ENCODE measurements at places on chromosomes 4 and X.

DNA sequence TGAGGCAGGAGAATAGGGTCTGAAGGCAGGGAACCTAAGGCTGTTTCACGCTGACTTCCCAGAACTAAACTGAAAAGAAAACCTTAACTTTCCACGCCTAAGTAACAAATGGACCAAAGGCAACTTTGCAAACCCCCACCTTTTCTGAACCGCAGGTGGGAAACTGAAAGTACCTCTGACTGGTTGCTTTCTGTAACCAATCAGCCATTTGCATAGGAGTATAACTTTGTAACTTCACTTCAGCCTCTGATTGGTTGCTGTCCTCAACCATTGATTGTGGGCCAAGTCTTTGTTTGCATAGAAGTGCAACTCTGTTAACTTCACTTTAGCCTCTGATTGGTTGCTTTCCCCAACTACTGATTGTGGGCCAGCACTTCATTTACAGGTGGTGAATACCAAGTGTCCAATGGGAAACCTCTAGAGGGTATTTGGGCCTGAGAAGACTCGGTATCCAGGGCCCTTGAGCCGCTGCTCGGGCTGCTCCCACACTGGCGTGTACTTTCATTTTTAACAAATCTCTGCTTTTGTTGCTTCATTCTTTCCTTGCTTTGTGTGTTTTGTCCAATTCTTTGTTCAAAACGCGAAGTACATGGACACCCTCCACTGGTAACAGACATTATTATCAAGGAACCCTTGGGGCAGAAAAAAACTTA lies 121.6 kb upstream of the CBR4 start:
- DNase-seq: no peak

- DNase-seq: peak; percentile 80
Observed at GRCh38 chr4:71441186-71442169, 102.7 kb downstream of the SLC4A4 start.

- no peak for DNase-seq
Observed at GRCh38 chr4:8280158-8280875, 10.8 kb downstream of the HTRA3 start.

GRCh38 chr4:184322328-184323025 lies 104.8 kb upstream of the ENPP6 start:
- peak; percentile 73 for DNase-seq

DNA sequence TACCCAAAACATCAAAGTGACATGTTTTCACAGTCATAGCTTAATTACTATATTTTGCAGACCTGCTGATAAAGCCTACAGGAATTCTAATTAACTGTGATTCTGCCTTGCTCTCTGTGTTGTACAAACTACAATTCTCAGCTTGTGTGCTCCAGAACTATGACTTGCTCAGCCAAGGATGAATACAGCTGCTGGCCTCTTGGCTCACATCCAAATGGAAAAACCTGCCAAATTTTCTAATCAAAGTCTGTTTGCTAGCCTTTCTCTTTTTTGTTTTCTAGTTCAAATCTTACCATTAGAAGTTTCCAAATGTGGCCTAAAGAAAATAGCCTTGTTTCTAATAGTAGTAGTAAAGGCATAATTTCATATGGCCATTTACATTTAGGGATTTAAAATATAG lies 1176.8 kb downstream of the FAM133A start:
- DNase-seq: no peak

DNA sequence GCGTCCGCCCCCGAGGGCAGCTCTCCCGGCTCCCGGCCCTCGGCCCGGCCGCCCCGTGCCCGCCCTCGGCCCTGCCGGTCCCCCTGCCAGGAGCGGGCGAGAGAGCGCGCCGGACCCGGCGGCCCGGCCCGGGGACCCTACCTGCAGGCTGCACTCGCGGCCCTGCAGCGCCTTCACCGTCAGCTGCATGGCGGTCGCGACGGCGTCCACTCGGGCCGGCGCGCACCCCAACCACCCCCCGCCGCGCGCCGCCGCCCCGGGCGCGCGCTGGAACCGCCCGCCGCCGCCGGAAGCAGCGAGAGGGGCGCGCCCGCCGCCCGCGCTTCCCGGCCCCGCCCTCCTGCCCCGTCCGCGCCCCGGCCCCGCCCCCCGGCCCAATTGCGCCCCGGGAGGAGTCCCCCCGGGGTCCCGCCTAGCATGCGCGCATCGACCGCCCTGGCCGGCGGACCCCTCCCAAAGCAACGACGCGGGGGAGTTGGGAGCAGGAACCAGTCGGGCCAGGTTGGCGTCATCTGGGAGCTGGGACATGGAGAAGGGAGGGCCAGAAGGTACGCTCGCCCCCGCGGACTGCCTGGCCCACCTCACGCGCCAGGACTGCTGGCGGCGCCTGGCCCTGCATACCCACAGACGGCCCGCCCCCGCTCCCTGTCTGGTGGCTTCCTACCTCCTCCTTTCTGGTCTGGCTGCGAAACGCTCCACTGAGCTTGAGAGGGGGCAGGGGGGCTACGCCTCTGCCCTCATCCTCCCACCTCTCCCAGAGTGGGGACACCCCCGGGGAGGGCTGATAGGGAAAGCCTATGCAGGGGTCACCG lies at the start of gene UBL4A:
UBL4A (minus strand) TSS at position 220 of the 812 bp plus-strand sequence; CDS start at position 189, 31 bp downstream.
- peak; percentile 51 for DNase-seq

DNA sequence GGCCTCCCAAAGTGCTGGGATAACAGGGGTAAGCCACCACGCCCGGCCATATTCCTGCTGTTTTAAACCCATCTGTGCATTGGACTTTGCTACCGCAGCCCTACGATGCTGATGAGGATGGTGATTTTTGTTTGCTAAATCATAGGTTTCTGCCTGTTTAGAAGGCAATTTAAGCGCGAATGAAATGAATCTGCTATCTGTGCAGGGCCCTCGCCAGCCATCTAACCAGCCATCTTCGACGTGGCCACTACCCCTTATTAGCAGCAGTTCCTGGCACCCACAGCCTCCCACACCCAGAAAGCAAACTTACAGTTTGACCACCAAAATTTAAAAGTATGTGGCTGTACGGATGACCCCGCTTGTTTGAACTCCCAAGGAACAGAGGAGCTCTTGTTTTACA lies 178.5 kb downstream of the SHOX start:
- no peak for DNase-seq

DNA sequence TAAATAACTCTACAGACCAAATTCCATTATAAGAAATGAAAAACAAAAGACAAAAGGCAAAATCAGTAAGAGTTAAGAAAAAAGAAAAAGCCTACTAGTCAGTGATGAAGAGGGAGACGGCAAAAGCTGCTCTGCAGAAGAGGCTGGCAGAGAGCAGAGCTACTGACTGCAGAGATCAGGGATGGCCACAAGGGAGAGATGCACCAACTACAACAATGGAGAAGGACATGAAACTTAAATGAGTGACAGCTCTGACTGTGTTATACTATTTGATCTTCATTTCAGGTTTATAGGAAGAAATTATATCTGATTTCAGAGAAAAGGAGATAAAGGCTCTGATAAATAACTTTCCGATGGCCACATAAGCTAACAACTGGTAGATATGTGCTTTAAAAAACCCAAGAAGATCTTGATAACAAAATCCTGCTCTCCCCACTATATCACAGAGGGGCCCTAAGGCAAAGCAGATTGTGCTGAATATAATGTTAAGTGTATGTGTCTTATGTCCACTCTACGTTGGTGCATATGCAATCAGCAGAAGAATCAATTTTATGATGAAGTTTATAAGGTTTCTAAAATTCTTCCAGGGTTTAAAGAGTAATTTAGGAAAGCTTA lies 58.4 kb upstream of the COX18 start:
- peak; percentile 12 for DNase-seq

DNA sequence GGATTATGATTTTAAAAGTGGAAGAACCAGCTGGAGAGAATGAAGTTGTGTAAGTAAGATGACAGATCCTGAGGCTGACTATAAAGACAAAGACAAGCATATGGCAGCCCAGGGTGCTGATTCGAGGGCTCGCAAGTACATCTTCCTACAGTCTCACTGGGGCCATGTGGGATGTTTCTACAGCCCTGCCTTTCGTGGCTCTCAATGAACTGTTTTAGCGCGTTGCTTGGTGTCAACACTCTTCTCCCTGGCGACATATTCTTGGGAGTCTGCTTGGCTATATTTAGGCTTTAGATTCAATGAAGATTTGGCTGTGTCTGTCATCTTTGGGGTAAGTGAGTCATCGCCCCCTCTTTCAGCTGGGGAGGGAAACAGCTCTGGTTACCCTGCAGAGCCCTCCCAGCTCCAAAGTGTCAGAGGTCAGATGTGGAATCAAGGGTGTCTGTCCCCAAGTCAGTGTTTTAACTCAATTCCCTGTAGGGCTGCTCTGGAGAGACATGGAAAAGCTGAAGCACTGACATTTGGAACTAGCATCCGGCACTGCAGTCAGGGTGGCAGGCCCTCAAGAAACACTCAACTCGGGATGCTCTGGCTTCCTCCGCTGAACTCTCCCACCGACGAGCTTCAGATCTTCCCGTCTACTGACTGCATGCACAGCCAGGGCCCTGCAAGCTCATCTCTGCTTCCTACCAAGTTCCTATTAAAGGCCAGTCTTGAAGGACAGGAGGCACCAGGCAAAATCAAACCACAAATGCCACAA lies 65.7 kb downstream of the GATB start:
- peak; percentile 12 for DNase-seq

DNA sequence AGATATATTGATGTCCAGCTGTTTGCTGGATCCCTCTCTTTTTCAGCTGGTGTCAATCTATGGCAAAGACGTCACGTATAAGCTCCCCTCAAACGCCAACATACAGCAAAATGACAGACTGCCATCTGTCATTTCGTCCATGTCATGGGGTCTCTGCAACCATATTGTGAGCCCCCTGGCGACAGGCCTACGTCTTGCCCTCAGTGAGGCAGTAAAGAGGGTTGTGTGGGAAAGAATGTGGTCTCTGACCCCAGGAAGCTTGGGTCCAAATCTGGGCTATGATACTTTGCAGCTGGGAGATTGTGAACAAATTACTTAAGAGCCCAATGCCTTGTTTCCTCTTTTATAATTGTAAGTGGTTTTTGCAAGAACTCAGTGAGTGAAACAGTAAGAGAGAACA lies 7.4 kb downstream of the SUPT20HL2 start:
- DNase-seq: no peak

DNA sequence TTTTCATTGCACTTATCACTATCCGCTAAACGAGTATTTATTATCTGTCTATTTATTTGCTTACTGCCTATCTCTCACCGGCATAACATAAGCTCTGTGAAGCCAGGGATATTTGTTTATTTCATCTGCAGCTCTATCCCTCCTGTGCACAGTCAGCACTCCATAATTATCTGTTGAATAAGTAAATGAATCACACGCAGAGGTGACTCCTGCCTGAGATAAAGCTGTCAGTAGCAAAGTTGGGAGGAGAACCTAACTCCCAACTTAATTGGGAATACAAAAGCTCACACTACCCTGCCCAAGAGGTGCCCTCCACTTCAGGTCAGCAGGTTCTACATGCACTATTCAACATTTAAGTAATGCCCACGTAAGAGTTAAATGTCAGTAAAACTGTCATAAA lies 85.7 kb downstream of the CORIN start:
- peak; percentile 20 for DNase-seq

GRCh38 chr4:105277702-105278101 lies 131.0 kb downstream of the TET2 start:
- DNase-seq: no peak

GRCh38 chr4:95637043-95637600 lies 88.3 kb upstream of the UNC5C start:
- peak; percentile 31 for DNase-seq

DNA sequence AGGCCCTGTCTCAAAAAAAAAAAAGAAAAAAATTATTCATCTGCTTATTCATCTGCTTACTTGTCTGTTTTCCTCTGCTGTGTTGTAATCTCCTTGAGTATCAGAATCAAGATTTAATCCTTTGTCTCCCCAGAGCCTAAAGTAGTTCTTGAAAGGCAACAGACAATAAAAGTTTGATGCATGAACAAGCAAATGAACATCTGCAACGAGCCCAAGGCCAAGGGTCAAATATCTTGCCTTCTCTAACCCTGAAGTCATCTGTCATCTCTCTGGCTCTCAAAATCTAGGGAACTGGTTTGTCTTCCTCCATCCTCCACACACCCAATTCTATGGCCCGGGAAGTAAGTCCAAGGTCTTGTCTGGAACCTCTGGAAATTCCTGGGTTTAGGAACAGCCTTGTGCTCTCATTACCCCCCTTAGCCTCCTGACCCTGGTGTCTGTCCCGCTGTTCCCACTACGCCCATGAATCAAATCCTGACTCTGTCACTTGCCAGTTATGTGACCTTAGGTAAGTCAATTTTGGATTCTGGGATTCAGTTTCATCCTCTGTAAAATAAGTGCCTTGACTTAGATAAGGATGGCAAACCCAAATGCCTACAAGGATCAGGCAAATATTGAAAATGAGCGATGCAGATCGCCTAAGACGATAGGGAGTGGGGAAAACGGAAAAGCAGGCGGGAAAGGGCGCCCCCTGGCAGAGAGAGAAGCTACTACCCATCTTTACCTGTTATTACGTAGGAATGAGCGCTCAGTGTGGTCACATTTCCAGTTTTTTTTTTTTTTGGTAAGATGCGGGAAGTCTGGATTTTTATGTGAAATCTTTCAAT lies 102.7 kb upstream of the DHX15 start:
- DNase-seq: peak; percentile 35

- DNase-seq: no peak
Observed at GRCh38 chrX:37776987-37777325, 2.9 kb upstream of the CYBB start.

DNA sequence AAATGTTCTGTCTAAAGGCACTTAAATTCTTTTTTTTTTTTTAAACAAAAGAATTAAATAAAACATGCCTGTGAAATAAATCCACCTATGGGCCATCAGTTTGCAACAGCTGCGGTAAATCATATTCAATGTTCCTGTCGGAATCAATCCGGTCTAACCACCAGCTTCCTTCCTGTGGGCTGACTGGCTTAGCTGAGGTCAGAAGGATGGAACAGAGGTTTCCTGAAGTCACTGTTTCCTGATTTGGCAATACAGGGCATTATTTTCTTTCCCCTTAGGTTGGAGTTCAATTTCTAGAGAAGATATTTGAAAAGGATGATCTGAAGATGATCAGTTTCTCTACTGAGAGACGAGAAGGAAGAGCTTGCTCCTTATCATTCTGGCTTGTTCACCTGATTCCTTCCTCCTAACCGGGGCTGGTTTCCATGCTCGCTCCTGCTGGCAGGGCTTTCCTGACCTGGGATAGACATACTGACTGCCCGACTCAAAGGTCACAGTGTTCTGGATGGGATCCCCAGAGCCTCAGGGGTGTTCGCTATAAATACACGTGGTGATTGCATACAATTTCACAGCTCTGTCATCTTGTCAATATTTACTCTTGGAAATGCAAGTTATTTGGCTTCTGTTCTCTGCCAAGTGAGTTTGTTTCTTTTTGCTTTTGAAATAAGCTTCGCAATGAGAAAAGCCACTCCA lies 21.7 kb downstream of the PDLIM3 start:
- DNase-seq: peak; percentile 61
